ENCODE measurements at places on chromosomes 6 and 20.
A peak's percentile ranks its signal among the peaks of the same experiment; 100 is the strongest.

GRCh38 chr6:22062807-22063408 is 233.9 kb downstream of the PRL start:
- no peak for DNase-seq
- H3K4me1 ChIP-seq, result peaks cover 7% of the 10 kb centered on the region
- no peaks in the 10 kb centered on the region for H3K27me3 ChIP-seq
- H3K27ac ChIP-seq, result no peak overlapping the region
- no peak overlapping the region for H3K4me3 ChIP-seq
- no peaks in the 10 kb centered on the region for H3K36me3 ChIP-seq

- no peaks in the 10 kb centered on the region for H3K36me3 ChIP-seq
- no peak overlapping the region for H3K27ac ChIP-seq
- no peaks in the 10 kb centered on the region for H3K4me1 ChIP-seq
- DNase-seq, result no peak
These were observed 183.0 kb upstream of the MMS22L start for GRCh38 chr6:97465877-97466561.

- no peak overlapping the region for H3K27ac ChIP-seq
- H3K27me3 ChIP-seq, result no peaks in the 10 kb centered on the region
- no peak for DNase-seq
These were observed 587.2 kb downstream of the EPM2A start for GRCh38 chr6:145147981-145148749.

- DNase-seq, result no peak
- peak overlapping the region; percentile 48 for H3K27ac ChIP-seq
These were observed 67.6 kb downstream of the NUDT3 start for GRCh38 chr6:34324738-34325444.

GRCh38 chr6:107489636-107490565 is at the start of gene SOBP:
Gene SOBP (plus strand): TSS chr6:107490117. CDS start chr6:107490617, 500 bp downstream.
- peak within 1 kb of the TSS; percentile 82 for H3K27ac ChIP-seq
- DNase-seq, result peak; percentile 77
- peaks cover 27% of the 10 kb centered on the region for H3K4me1 ChIP-seq
- H3K27me3 ChIP-seq, result no peaks in the 10 kb centered on the region
- H3K4me3 ChIP-seq, result peak within 1 kb of the TSS; percentile 73

DNA sequence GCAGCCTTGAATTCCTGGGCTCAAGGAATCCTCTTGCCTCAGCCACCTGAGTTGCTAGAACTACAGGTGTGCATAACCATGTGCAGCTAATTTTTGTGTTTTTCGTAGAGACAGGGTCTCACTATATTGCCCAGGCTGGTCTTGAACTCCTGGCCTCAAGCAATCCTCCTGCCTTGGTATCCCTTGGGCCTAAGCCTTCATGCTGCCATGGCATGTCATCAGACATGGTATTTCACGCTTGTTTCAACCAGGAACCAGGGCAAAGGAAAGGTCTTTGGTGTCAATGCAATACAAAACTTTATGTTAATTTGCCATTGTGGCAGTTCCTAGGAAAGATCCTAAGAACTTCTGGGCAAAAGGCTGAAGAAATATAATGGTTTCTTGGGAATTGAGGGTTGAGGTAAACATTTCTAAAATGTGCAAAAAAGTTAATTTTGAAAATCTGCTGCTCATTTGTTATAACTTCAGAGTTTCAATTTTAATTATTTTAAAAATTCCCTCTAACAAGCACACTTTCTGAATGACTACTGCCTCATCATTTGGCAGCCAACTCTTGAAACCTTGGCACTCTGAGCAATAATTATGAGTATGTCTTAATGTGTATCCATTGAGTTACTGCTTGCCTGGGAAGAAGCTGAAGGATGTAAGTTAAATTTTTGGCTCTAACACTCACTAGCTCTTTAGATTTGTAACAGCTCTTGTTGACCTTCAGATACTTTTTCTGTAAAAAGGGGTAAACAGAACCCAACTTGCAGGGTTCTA is 154.1 kb downstream of the GJA10 start:
- H3K36me3 ChIP-seq, result no peaks in the 10 kb centered on the region
- no peak overlapping the region for H3K4me3 ChIP-seq

DNA sequence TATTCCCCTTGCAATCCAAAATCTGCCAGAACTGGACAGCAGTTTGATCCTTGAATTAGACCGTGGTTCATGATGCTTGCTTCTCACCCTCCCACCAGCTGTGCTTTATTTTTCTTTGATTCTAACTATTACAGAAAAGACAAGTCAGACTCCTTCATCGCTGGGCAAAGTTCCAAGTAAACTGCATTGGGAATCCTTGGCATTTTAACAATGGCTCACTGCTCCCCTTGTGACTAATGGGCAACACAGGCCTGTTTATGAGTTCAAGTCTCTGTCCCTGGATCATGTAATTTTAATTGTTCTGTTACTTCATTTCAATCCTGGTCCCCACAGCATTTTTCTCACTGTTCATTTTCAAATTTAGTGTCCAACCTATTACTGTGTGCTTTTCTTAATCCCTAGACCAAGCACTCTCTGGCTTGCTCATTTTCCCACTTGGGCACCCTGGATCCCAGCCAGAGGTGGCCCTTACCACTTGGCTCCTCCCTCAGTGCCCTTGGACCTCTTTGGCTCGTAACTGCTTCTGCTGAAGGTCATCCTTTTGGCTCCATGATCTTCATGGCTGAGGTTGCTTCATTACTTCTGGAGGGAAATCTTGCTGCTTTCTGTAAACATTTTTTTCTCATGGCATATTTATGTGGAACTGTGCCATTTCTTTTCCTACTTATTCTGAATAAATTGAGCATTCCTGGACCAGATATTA is 32.8 kb downstream of the PSMB9 start:
- H3K27me3 ChIP-seq, result no peaks in the 10 kb centered on the region
- no peaks in the 10 kb centered on the region for H3K36me3 ChIP-seq
- DNase-seq, result no peak
- H3K4me1 ChIP-seq, result peaks cover 2% of the 10 kb centered on the region
- H3K4me3 ChIP-seq, result no peak overlapping the region

DNA sequence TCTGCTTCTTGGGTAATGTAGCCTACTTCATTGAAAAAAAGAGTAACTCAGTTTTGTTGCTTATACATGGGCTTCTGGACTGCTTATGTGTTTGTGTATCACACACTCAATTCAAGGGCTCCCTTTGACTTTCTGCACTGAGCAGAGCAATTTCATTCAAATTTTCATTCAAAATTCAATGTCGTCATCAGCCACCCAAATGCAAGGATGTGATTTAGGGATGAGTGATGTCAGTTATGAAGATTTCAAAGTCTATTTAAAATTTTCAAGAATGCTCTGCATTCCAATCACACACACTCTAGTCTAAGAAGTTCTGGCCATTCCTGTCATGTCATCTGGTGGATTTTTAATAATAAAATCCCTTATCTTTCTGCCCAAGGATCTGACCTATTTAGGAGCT is 344.5 kb upstream of the ZFP64 start:
- no peak for DNase-seq
- H3K36me3 ChIP-seq, result no peaks in the 10 kb centered on the region
- H3K4me1 ChIP-seq, result no peaks in the 10 kb centered on the region
- no peak overlapping the region for H3K27ac ChIP-seq
- H3K4me3 ChIP-seq, result no peak overlapping the region
- H3K27me3 ChIP-seq, result no peaks in the 10 kb centered on the region

DNA sequence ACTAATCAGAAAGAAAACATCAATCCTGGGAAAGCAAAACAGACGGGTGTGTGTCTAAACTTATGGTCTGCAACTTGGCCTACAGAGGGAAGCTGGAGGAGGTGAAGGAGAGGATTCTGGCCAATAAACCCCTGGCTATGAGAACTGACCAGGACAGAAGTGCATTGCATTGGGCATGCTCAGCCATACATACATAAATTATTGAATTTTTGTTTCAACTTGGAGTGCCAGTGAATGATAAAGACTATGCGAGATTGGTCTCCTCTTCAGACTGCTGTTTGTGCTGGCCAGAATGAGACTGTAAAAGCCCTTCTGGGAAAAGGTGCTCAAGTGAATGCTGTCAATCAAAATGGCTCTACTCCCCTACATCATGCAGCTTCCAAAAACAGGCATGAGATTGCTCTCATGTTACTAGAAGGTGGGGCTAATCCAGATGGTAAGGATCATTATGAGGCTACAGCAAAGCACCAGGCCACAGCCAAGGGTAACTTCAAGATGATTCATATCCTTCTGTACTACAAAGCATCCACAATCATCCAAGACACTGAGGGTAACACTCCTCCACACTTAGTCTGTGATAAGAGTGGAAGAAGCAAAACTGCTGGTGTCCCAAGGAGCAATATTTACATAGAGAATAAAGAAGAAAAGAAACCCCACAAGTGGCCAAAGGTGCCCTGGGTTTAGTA is 17.4 kb downstream of the ADNP start:
- no peak for DNase-seq
- H3K27ac ChIP-seq, result no peak overlapping the region
- no peaks in the 10 kb centered on the region for H3K36me3 ChIP-seq

DNA sequence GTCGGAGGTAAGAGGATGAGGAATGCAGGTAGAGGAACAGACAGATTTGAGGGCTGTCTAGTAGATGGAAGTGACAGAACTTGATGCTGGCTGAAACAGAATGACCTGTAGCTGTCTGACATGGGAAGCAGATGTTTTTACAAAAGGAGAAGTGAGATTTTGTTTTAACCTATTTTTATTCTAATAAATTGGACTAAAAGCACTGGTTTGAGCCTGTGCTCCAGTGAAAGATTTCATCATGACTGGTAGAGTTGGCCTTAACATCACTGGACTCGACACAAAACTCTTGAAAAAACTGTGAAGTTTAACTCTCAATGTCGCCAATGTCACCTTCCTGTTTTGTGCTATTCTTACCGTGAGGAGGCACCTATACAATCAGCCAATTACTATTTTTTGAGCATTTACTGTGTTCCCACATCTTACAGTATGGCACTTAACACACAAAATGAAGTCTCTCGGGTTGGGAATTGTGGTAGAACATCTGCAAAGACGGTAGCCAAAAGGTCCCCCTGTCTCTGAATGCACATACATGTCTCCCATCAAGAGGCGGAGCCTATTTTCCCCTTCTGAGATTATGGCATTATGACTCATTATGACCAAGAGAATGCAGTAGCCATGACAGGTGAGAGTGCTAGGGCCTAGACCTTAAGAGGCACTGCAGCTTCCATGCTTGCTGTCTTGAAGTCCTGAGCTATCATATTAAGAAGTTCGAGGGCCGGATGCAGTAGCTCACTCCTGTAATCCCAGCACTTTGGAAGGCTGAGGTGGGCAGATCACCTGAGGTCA is 93.2 kb downstream of the FOXF2 start:
- no peak for DNase-seq
- no peaks in the 10 kb centered on the region for H3K36me3 ChIP-seq
- no peak overlapping the region for H3K27ac ChIP-seq
- no peaks in the 10 kb centered on the region for H3K27me3 ChIP-seq

- H3K36me3 ChIP-seq, result no peaks in the 10 kb centered on the region
- H3K27ac ChIP-seq, result no peak overlapping the region
- no peak overlapping the region for H3K4me3 ChIP-seq
- no peaks in the 10 kb centered on the region for H3K27me3 ChIP-seq
- peaks cover 3% of the 10 kb centered on the region for H3K4me1 ChIP-seq
- no peak for DNase-seq
These were observed 8.0 kb downstream of the KIF13A start for GRCh38 chr6:17979479-17979878.

- H3K4me1 ChIP-seq, result no peaks in the 10 kb centered on the region
- no peaks in the 10 kb centered on the region for H3K36me3 ChIP-seq
- no peak overlapping the region for H3K27ac ChIP-seq
- no peaks in the 10 kb centered on the region for H3K27me3 ChIP-seq
- no peak for DNase-seq
These were observed 199.2 kb downstream of the MAFB start for GRCh38 chr20:40489886-40490285.

DNA sequence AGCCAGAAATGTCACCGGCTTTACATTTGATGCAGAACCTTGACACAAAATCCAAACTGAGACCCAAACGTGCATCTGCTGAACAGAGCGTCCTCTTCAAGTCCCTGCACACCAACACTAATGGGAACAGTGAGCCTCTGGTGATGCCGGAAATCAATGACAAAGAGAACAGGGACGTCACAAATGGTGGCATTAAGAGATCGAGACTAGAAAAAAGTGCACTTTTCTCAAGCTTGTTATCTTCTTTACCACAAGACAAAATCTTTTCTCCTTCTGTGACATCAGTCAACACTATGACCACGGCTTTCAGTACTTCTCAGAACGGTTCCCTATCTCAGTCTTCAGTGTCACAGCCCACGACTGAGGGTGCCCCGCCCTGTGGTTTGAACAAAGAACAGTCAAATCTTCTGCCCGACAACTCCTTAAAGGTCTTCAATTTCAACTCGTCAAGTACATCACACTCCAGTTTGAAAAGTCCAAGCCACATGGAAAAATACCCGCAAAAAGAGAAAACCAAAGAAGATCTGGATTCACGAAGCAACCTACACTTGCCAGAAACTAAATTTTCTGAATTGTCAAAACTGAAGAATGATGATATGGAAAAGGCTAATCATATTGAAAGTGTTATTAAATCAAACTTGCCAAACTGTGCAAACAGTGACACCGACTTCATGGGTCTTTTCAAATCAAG is 108.4 kb downstream of the RTN4IP1 start:
- DNase-seq, result no peak
- no peaks in the 10 kb centered on the region for H3K27me3 ChIP-seq
- no peak overlapping the region for H3K27ac ChIP-seq
- H3K36me3 ChIP-seq, result no peaks in the 10 kb centered on the region

DNA sequence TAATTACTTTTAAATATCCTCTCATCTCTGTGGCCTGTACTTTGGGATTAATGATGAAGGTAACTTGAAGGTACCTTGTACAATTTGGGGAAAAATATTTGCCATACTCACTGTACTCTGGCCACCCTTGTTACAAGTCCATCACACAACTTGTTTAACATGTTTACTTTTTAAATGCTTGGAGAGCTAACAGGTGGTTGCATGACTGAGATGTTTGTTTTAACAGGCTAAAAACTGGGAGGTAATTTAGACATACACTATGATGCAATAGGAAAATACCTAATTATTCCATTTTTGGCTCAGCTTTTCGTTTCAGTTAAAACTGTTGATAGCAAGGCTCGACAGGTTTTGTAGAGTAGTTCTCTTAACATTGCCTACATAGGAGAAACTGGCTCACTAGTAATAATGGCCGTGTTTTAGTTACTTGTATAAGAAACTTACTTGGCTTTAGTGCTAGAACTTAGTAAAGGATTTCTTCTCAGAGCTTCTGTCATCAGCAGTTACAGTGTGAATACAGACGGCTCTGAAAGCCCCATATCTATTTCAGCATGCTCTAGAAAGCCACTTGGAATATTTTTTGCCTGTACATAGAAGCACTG is 489.8 kb upstream of the SOX4 start:
- H3K36me3 ChIP-seq, result no peaks in the 10 kb centered on the region
- no peaks in the 10 kb centered on the region for H3K27me3 ChIP-seq
- H3K4me1 ChIP-seq, result no peaks in the 10 kb centered on the region
- DNase-seq, result no peak
